HL-60 (cell line): ENCODE measurements at places on chromosomes 6 and 20.

GRCh38 chr20:4040283-4041179 lies 25.2 kb upstream of the RNF24 start:
- no peak for DNase-seq

DNA sequence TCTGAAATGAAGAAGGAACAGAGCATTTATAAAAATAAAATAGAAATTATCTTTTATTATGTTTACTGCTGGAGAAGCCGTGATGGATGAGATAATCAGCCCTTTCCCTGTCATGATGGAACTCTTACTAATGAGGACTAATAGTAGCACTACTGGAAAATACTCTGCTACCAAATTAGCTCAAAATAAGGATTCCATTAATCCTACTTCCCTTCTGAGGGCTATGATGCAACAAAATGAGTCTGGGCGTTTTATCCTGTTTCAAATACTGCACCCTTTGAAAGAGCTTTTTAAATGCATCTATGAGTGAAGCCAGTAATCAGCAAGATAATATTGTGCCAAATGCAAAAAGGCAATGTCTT lies 59.3 kb upstream of the CARMIL1 start:
- DNase-seq: no peak

DNA sequence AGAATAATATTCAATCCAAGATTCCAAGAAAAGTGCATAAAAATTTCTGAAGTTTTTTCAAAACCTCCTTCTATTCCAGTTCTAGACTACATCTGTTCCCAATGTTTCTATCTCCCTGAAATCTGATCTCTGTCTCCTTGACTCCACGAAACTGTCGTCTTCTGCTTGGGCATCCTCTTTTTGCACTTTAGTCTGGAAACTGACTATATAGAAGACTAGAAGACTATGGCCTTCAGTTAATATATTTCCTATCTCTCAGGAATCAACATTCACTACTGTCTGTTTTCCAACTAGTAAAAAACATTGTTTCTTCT lies 745.4 kb upstream of the ADGRB3 start:
- no peak for DNase-seq

GRCh38 chr6:29531668-29532067 lies 27.9 kb downstream of the UBD start:
- DNase-seq: no peak

- DNase-seq: peak; percentile 82
Measured at GRCh38 chr6:44247338-44248302, 719 bp downstream of the HSP90AB1 start.

- no peak for DNase-seq
Measured at GRCh38 chr6:156379392-156380289, 397.5 kb upstream of the ARID1B start.
